ENCODE measurements at places on chromosomes 5 and 9.

- DNase-seq: no peak
These were observed 11.5 kb upstream of the CAAP1 start for GRCh38 chr9:26904070-26904469.

GRCh38 chr9:107481035-107481434 lies 8.5 kb downstream of the KLF4 start:
- DNase-seq: no peak

DNA sequence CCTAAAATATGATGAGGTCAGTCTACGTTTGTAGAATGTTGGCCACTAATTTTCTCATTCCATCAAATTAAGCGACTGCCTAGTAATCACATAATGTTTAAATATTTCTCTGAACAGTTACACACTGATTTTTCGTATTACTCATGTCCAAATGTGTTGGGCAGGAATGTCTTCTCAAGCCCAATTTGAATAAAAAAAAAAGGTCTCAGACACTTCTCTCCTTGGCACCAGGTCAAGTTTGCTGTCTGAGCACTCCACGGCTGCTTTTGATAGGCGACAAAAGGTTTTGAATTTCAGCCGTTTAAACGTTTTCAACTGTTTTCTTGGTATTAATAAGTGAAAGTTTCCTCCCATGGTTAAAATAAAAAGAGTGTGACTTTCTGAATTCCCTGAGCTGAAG lies 542.1 kb downstream of the IRX1 start:
- no peak for DNase-seq

DNA sequence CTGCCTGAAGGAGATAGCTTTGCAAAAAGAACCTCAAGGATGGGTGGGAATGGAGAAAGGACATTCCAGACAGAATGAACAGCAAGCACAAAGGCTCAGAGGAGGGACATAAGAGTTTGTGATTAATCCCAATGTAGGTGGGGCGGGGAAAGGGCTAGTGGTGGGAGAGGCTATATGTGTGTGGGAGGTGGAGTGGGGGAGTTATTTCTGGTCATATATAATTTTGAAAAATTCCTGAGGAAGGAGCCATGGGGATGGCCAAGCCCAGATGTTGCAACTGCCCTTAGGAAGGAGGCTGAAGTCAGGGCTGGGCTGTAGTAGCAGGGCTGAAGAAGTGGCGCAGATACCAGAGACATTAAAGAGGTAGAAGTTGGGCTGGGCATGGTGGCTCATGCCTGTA lies 13.4 kb upstream of the CCL27 start:
- no peak for DNase-seq

- DNase-seq: peak; percentile 53
These were observed 9.4 kb downstream of the VDAC1 start for GRCh38 chr5:133995341-133995740.

- no peak for DNase-seq
These were observed 21.0 kb upstream of the CDKN2B start for GRCh38 chr9:22030101-22030598.

GRCh38 chr9:99905833-99906402 lies 536 bp upstream of the STX17 start:
- peak; percentile 13 for DNase-seq

DNA sequence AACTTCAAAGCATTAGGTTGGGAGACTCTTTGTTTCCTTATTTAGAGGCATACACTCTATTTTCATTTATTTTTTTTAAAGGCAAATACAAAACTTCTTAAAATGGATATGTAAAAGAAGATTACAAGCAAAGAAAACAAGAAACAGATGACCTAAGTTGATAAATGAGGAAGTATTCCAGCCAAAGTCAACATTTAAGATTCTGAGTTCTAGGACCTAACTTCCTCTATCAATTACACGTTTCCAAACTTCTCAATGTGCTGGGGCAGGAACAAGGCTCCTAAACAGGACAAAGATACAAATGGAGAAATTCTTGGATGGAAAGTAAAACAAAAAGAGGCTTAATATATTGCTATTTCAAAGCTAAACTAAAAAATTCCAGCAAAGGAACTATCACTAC lies 89.5 kb downstream of the TLE1 start:
- DNase-seq: no peak

- peak; percentile 15 for DNase-seq
These were observed 13.7 kb downstream of the IL31RA start for GRCh38 chr5:55864606-55865541.

DNA sequence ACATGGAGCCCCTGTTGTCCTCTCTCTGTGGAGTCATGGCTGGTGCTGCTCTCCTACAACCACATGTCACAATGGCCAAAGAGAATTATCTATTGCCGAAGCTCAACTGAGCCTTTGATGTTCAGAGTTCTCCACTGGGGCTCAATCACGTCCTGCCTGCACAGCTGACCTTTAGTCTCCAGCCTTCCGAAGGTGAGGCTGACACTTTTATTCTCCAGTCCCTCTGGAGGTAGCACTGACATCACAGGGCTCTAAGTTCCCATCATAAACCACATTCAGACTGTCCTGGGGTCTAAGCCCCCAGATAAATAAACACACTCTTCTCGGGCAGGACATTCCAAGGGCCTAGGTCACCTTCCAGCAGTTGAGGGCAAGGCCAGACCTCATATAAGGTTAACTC lies 23.4 kb downstream of the ADCY2 start:
- no peak for DNase-seq

- no peak for DNase-seq
These were observed 99.2 kb downstream of the PPP2R2B start for GRCh38 chr5:146779211-146779869.

DNA sequence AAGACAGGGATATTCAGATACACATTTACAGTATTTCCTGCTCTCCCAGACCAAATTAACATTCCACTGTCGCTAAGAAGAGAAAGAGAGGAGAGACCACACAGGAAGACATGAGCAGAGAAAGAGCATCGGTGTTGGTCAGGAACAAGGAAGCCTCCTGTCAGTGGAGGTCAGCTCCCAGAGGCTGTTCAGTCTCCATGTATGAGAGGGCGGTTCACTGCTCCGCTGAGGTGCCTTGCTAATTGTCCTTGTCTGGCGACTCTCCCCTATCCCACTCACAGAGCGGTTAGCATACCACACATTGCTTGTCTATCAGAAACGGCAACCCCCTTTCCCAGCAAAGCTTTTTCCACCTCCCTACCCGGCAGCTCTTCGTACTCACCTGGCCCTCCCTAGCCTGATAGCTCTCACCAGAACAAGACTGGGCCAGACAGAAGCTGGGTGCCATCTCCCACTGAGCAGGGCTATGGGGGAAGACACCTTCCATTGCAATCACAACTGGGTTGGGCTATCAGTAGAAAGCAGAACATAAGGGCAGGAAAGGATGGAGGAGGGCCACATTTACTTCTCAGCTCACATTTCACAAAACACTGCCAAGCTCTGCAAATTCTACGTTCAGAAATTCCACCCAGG lies 58.6 kb upstream of the LMNB1 start:
- DNase-seq: peak; percentile 8

GRCh38 chr5:141961466-141961865 lies 3.5 kb upstream of the PCDH12 start:
- DNase-seq: no peak

- no peak for DNase-seq
These were observed 56.6 kb downstream of the WHRN start for GRCh38 chr9:114448706-114449105.

GRCh38 chr5:136084698-136085097 lies 47.9 kb upstream of the SMAD5 start:
- no peak for DNase-seq

GRCh38 chr5:151703227-151703626 lies 16.5 kb upstream of the SPARC start:
- no peak for DNase-seq

GRCh38 chr5:86557920-86558319 lies 59.8 kb upstream of the COX7C start:
- DNase-seq: no peak

DNA sequence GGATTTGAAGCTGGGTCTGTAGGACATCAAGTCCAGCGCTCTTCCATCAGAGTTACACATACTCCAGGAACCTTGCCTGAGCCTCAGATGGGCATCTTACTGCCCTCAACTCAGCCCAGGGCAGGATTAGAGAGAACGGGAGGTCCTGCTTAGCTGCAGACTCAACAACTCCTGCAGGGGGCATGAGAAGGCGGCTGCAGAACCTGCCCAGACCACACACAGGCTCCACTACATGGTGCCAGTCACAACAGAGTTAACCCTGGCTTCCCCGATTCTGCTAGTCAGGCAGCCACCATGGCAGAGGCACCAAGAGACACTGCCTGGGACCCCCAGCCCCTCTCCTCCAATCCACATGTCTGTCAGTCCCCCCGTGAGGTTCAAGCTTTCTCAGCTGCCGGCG lies 23.9 kb upstream of the CPLX2 start:
- no peak for DNase-seq

GRCh38 chr5:60403343-60404006 lies 296.5 kb downstream of the DEPDC1B start:
- no peak for DNase-seq

GRCh38 chr9:98226957-98227356 lies 28.5 kb downstream of the TBC1D2 start:
- DNase-seq: no peak

- peak; percentile 18 for DNase-seq
These were observed 212.5 kb downstream of the DEPDC1B start for GRCh38 chr5:60487476-60487875.

GRCh38 chr5:44779167-44779566 lies 29.6 kb upstream of the MRPS30 start:
- no peak for DNase-seq
